ENCODE measurements at places on chromosomes 7 and 10. TPM values are rescaled to one million over a fixed set of nuclear protein-coding genes. Genes with fewer than 3 reads are reported as not detected.
A peak's percentile ranks its signal among the peaks of the same experiment; 100 is the strongest.

GRCh38 chr10:85612833-85613232 is 753.8 kb downstream of the GRID1 start:
- DNase-seq = no peak

DNA sequence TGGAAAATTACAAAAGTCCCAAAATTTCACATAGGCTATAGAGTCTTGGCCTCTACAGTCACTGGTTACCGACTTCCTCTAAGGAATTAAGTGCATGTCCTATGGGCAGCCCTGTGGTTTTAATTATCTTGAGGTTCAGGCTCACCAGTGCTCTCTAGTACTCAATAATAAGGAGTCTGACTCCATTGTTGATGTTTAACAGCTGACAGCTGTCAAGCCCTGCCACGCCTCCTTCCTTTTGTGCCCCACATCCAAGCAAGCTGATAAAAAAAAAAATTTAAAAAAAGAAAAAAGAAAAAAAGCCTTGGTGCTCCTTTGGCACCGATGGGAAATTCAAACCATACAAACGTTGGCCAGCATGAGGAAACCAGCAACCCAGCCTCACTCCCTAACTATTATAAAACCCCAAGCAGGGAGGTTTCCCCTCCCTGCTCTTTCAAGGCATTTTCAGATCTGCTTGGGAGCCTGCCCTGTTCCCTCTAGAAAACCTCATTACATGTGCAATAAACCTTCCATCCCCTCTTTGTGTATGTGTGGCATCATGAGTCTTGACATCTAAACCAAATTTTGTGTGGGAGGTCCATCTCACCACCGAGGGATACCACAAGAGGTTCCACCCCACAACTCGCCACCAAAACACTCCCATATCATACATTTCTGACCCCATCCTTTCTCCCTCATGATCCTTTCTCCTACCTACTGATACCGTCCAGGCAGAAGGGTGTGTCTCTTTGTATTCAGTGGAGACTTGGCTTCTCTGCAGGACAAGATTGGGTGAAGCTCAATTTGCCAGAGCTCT is 70.9 kb upstream of the CCDC71L start:
- no peak for DNase-seq

- no peak for DNase-seq
Observed at GRCh38 chr10:129707406-129708388, 240.7 kb downstream of the MGMT start.

- peak; percentile 65 for DNase-seq
Observed at GRCh38 chr7:100799037-100799896, 28.1 kb downstream of the EPHB4 start.

- no peak for DNase-seq
Observed at GRCh38 chr7:101686030-101686429, 56.9 kb upstream of the MYL10 start.

GRCh38 chr10:132452216-132452650 is 55.2 kb downstream of the PWWP2B start:
- no peak for DNase-seq

The PDIA4 gene
- 154 TPM for total RNA-seq

GRCh38 chr7:47092336-47092735 is 489.6 kb downstream of the TNS3 start:
- no peak for DNase-seq

The ST8SIA6 gene
- total RNA-seq = not detected

- DNase-seq = no peak
Observed at GRCh38 chr10:13167568-13167967, 6.2 kb downstream of the MCM10 start.

All from neural crest cell (in vitro differentiated cells).